Stimulated activated CD4-positive, alpha-beta T cell treated with anti-CD3 and anti-CD28 coated beads, TNF-alpha, amount 100 ng/mL, for 48 hours (primary cell): ENCODE measurements at places on chromosomes 1 and 21.

DNA sequence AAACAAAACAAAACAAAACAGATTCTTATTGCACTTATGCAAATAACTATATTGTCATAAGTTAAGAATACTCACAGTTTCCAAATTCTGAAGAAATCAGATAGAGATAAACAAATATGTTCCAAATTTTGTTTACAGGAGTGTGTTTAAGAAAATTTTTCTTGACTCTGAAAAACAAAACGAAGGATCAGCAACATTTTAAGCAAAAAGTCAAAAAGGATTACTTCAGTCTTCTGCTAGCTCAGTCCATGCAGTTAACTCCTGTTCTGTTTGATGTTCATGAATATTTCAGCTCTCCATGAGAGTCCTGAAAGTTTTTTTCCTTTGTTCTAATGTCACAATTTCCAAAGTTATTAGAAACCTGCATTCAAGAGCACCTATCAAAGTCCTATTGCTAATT is 33.2 kb upstream of the KLF18 start:
- no peak for DNase-seq

GRCh38 chr1:192592981-192593708 is 17.6 kb downstream of the RGS1 start:
- DNase-seq: no peak

DNA sequence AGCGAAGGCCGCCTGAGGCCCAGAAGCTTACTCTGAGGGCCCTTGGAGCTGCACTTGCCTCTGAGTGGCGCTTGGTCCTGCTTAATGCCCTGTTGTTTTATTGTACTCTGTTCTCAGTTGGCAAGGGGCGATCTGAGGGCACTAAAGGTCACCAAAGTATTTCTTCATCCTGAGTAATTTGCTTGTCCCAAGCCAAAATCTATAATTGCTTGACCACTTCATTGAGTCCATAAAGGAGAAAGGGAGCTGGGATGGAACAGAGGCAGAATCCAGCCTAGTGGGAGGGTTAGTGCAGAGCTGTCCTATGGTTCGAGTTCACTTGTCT is 376 bp upstream of the NUAK2 start:
- DNase-seq: no peak

- no peak for DNase-seq
These were observed 355.6 kb downstream of the PTBP2 start for GRCh38 chr1:97077221-97077620.

DNA sequence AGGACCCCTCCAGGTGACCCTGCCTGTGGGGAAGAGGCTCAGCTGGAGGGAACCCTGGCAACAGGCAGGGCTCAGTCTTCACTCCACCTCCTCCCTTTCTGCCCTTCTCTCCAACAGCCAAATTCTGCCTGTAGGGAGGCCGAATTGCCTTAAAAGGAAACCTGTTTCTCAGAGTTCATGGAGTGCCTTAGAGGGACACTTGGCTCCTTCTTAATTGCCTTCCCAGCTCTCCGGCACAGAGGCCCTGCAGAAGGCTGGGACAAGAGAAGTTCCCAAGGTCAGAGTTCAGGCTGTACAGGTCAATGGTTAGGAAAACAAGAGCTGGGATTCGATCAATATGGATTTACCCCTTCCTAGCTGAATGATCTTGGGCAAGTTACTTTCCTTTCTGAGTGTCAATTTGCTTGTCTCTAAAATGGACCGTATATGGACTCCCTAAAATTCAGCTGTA is 6.2 kb downstream of the CSRP1 start:
- DNase-seq: no peak

- DNase-seq: no peak
These were observed 20.0 kb upstream of the BATF3 start for GRCh38 chr1:212719633-212720032.

DNA sequence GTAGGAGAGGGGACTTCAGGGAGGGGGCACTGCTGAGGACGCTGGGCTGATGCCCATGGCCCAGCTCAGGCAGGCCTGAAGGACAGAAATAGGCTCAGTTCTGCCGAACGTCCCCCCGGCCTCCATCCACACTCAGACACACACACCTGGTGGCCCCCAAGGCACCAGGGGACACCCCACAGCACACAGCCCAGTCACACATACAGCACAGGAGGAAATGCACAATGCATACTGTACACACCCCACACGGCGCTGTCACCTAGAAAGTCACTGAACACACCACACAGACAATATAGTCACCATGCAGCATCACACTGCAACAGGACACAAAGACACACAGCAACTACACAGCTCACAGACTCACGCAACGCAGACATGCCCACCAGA is 562 bp downstream of the SYTL1 start:
- DNase-seq: no peak
